GM04504 (cell line): ENCODE measurements at places on chromosomes 16 and 17.

DNA sequence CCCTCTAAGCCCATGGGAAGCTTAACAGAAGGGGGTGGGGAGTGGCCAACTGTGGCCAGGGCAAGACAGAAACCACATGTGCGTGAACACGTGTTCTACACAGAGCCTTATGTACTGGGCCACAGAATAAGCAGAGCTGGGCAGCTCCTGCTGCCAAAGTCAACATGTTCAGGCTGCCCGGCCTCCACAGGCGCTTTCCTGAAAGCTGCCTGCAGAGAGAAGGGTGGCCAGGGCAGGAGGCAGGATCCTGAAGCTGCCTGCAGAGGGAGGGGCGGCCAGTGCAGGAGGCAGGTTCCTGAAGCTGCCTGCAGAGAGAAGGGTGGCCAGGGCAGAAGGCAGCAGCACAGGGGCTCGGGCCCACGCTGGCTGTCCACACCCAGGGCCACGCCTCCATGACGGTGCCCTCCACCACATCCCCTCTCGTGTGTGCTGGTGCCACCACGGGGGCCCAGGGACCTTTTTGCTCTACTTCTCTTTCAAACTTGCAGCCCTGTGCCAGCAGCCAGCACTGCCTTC, 79.5 kb downstream of the ANKRD11 start:
- DNase-seq: peak; percentile 50

GRCh38 chr16:8848939-8849391, 19.8 kb downstream of the CARHSP1 start:
- peak; percentile 70 for DNase-seq

DNA sequence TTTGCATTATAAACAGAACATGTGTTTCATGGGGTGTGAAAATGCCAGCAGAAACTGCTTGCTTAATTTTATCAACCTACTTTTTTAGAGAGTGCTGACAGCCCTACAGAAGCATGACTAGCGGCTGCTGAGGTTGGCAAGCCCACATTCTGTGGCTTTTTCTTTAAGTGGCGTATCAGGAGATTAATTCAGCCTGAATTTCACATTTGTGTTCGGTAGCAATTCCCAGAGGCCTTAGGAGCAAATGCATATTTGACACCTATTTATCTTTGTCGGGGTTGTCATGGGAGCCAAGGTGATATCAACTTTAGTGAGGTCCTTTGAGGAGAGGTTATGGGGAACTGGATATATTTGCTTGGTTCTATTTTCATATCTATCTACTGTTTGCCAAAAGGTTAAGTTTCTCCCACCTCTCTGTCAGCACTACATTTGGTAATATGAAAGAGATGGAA, 140.9 kb downstream of the KCNJ2 start:
- no peak for DNase-seq

GRCh38 chr16:52070341-52071057, 476.4 kb downstream of the TOX3 start:
- no peak for DNase-seq

DNA sequence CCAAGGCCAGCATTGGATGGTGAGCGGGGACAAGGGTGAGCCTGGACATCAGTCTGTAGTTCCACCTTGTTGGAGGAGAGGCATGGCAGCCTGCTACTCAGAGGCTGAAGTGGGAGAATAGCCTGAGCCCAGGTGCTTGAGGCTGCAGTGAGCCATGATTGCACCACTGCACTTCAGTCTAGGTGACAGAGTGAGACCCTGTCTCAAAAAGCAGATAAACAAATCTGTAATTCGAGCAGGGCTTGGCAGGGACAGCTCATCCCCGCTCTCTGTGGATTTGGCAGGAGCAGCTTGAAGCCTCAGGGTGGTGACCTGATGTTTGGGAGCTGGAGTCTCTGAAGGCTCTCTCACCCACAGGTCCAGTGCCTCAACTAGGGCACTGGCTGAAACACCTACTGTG, 38.6 kb upstream of the ZCCHC14 start:
- DNase-seq: no peak

DNA sequence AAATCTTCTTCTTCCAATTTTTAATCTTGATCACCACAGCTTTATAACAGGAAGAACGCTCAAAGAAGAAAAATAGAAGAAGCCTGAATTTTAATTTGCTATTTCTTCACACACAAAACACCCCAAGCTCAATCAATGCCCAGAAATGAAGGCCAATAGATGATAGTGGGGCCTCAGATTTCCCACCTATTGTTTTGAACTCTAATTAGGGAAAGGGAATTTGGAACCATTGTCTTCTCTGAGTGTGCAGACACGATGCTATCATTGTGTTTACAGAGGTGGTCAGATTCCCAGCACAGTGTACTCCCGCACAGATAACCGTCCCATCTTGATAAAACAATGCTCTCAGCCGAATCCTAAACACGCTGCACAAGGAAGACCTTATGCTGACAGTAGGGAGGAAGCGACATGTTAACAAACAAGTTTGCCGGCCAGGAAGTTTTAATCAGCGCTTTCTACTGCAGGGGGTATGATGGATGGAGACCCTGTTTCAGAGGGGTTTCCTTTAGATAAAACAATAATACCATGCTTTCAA, 684.7 kb downstream of the MAF start:
- DNase-seq: no peak

GRCh38 chr17:44940317-44940716, 7.3 kb downstream of the KIF18B start:
- no peak for DNase-seq

DNA sequence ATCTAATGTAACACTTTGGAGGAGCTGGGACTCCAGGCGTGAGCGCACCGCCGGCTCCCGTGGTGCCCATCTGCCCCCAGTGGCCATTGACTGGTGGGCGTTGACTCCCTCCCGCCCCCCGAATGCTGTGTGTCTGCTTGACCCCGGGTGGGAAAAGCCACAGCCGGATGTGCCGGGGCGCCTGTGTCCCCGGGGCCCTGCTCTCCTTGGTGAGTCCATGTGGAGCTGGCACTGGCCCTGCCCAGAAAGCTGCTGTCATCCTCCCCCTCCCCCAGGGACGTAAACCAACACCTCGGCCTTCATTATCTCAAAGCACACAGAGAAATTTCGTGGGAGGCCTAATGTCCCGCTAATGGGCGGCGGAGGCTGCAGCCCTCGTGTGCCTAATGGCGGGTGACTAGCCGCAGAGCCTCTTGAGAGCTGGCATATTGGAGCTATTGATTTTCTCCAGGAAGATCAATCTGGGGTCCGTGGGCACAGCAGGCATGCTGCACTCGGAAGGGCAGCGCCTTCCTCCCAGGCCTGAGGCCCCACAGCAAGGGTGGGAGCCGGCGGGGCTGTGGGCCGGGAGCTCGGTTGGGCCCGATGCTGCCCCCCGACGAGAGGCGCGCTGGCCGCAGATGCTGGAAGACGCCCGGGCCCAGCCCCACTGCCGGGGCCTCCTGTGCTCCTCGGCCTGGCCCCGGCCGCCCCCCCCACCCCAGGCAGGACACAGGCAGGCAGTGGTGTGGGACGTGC, 4.0 kb upstream of the PERCC1 start:
- DNase-seq: no peak

GRCh38 chr16:3479654-3480216, 15.6 kb downstream of the C16orf90 start:
- DNase-seq: no peak
